ENCODE measurements at places on chromosomes 5 and 9. TPM values are rescaled to one million over a fixed set of nuclear protein-coding genes. Genes with fewer than 3 reads are reported as not detected.

- no peak for DNase-seq
Observed at GRCh38 chr5:158381614-158382160, 522.7 kb upstream of the CLINT1 start.

- no peak for DNase-seq
Observed at GRCh38 chr5:68077349-68077894, 138.1 kb upstream of the PIK3R1 start.

DNA sequence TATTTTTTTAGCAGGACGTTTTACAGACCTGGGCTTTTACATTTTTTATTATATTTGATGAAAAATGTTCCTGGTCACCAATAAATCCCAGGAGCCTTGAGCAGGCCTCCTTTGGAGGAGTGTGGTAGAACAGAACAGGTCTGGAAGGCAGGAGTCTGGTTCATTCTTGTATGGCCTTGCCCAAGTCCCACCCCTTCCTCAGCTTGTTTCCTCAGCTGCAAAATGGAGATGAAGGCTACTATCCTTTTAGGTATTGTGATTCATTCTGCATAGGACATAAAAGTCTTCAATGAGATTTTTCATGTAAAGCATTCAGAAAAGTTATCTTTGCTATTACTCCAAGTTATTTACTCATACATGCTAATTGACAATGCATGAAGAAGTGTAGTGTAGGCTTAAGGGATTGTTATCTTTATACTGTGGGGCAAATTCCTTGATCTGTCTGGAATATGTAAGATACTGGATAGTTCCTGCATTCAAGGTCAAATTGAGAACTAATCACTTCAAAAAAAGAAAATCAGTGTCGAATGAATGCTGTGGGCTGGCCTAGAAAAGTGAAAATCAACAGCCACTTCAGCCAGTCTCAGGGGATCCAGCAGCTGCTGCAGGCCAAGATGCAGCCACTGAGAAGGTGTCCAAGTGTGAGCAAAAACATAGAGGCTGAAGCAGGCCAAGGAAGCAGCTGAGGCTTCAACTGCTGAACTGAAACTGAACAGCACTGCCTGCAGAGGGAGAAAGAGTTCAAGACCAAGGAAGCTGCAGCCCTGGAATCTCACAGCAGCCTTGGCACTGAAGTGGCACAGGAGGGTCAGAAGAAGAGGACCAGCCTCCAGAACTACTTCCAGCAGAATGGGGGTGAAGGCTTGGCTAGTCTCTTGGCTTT is 15.5 kb upstream of the SLC36A3 start:
- no peak for DNase-seq

GRCh38 chr5:126332326-126332725 is 90.9 kb upstream of the GRAMD2B start:
- no peak for DNase-seq

GRCh38 chr5:96054311-96055030 is 92.8 kb upstream of the ELL2 start:
- no peak for DNase-seq

DNA sequence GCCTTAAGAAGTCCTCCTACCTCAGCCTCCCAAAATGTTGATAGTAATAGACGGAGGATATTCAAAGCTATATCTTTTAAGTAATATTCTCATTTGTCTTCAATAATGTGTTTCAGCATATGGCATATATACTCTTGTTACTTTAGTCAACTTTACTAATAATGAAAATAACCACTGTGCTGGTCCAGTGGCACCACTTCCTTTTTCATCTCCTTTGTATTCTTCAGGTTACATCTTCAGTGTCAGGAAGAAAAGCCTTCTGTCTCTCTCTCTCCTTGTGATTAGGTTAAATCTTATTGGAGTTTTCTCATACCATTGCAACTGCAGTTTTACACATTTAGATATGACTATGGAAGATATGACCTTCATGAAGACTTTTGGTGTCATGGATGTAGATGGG is 31.3 kb downstream of the PARP8 start:
- DNase-seq, result no peak

GRCh38 chr5:171523781-171524180 is 104.3 kb downstream of the FGF18 start:
- no peak for DNase-seq

- DNase-seq, result no peak
Observed at GRCh38 chr9:16899606-16900005, 29.1 kb upstream of the BNC2 start.

DNA sequence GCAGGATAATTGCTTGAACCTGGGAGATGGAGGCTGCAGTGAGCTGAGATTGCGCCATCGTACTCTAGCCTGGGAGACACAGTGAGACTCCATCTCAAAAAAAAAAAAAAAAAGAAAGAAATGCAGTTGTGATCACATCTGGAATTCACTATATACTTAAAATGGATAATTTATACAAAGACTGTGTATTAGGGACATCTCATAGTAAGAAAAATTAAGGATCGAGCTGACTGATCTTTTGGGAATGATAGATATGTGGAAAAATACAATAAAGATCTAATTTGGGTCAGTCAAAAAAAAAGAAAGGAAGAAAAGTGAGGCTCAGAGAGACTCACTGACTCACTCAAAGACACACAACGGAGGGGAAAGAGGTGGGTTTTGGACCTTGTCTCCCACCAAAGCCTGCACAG is 73.2 kb upstream of the STXBP1 start:
- DNase-seq, result no peak

- DNase-seq, result no peak
Observed at GRCh38 chr5:1185629-1186350, 15.6 kb upstream of the SLC6A19 start.

DNA sequence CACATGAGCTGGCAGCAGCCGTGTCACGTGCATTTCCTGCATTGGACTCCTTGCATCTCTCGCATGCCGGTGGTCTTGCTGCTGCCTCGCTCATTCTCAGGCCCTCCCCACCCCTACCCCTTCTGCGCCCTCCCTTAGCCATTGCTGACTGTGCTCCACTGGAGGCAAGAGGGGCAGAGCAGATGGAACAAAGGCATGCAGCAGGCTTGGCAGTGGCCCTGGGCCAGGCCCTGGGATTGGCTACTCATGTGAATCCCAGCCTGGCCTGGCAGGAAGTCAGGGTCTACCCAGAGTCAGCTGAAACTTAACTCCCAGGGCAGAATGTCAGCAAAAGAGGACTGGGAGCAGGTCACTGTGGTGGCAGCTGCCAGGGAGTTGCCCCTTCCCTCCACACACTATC is 62.3 kb downstream of the TSTD2 start:
- DNase-seq, result peak; percentile 86

DNA sequence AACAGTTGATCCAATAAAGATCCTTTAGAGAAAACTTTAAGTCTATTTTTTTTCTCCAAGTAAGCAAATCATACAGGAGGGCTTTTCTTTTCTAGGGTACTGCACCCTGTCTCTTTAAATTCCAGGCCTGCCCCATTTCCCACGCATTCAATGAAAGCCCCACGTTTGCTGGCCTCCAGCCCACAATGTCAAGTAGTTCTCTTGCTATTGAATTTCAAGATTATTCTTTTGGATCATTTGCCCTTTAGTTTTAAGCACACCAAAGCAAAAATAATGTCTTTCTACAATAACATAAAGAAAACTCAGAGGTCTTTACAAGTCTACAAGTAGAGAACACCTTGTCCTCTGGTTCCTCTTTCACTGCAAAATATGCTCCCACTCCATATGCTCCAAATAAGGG is 15.6 kb downstream of the MLLT3 start:
- DNase-seq, result no peak

GRCh38 chr5:93899026-93899600 is 157.7 kb upstream of the POU5F2 start:
- DNase-seq, result no peak

DNA sequence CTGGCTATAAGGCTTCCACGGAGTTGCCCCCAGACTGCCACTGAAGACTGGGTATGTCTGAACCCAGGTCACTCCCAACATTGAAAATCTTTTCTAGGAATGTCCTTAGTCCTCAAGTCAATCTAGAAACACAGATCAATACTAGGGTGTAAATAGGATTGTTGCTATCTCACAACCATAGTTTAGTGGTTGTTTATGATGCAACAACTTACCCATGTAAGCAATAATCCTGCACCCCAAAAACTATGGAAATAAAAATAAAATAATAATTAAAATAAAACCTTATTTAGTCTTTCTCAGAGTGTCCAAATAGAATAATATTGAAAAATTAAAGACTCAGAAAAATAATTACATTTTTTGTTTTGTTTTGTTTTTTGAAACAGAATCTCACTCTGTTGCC is 66.3 kb upstream of the FUBP3 start:
- no peak for DNase-seq

GRCh38 chr5:76522103-76522935 is 100.9 kb downstream of the F2RL2 start:
- no peak for DNase-seq

GRCh38 chr9:5557606-5558587 is 47.6 kb downstream of the PDCD1LG2 start:
- no peak for DNase-seq

GRCh38 chr5:135400866-135401265 is 1.8 kb upstream of the MACROH2A1 start:
- DNase-seq, result no peak

GRCh38 chr9:89352874-89353649 is 34.8 kb downstream of the SECISBP2 start:
- DNase-seq, result no peak

DNA sequence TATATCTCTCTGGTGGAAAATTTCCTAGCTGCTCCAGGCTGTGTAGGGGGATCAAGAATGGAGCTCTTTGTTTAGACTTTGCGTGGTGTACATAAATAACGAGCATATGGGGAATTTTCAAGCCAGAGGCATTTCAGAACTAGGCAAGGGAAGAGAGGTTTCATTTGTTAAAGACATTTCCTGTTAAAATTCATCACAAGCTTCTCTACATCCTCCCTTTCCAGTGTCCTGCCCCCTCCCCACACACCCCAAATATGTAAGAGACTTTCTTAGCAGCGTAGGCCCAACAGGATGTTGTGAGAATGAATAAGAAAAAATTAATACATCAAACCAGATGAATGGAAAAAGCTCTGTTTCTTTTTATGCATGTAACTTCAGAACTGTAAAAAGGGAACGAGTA is 150.3 kb downstream of the GPBP1 start:
- no peak for DNase-seq

Gene LPAR1
- 10.6 TPM for total RNA-seq

Gene SLC46A2
- 0.16 TPM for total RNA-seq

Gene ANGPTL2
- 41.4 TPM for total RNA-seq

Gene ARL14EPL
- not detected for total RNA-seq

Gene CLINT1
- 53.0 TPM for total RNA-seq

Gene AGXT2
- total RNA-seq, result not detected

Gene BRINP1
- 1.7 TPM for total RNA-seq

Gene PCDHA9
- 0.03 TPM for total RNA-seq

Gene SHISAL2B
- not detected for total RNA-seq

Gene PCDHA6
- total RNA-seq, result 0.11 TPM

Gene TAF11L5
- not detected for total RNA-seq

Gene SLC34A3
- total RNA-seq, result not detected

Gene ZSWIM6
- total RNA-seq, result 6.7 TPM

Gene KCNMB1
- total RNA-seq, result 5.7 TPM

Gene LHX2
- 0.19 TPM for total RNA-seq

Gene ALDH1A1
- total RNA-seq, result 6.2 TPM

Gene CNTLN
- 3.1 TPM for total RNA-seq

Gene VCAN
- 61.0 TPM for total RNA-seq

Gene KIF2A
- total RNA-seq, result 13.4 TPM
